ENCODE measurements at places on chromosomes 12 and 14.

GRCh38 chr14:37170993-37171392, 1.4 kb downstream of the SLC25A21 start:
- no peak for DNase-seq

DNA sequence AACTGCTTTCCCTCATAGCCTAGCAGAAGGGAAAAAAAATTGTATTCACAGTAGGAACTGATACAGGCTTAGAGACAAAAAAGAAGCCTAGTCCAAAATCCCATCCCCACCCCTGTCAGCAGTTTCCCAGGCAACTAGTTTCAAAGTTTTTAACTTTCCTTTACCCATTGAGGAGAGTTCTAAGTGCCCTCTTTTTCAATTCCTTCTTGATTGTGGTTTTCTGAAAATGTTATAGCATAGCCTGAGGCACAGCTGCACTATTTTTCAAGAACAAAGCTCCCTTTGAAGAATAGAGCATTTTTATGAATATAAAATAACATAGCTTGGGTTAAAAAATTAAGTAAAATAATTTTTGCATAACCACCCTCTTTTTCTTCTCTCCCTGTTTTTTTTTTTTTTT, 81.6 kb downstream of the IPO8 start:
- no peak for DNase-seq

GRCh38 chr12:73180734-73181133, 908.6 kb downstream of the TRHDE start:
- DNase-seq, result no peak

DNA sequence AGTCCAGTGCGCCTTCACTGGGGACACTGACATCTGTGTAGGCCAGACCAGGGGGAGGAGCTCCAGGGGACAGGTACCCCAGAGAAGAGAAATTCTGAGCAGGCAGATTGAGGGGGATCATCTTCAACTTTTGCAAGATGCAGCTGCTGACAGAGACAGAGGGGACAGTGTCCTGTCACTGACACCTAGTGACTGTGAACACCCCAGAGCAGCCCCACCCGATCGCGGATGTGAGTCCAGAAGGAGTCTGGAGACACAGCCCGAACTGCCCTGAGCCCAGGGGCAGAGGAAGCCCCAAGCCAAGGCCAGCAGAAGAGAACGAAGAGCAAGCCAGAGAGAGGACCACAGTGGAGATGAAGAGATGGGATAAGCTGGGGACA, 21.7 kb upstream of the LRTM2 start:
- DNase-seq, result no peak

DNA sequence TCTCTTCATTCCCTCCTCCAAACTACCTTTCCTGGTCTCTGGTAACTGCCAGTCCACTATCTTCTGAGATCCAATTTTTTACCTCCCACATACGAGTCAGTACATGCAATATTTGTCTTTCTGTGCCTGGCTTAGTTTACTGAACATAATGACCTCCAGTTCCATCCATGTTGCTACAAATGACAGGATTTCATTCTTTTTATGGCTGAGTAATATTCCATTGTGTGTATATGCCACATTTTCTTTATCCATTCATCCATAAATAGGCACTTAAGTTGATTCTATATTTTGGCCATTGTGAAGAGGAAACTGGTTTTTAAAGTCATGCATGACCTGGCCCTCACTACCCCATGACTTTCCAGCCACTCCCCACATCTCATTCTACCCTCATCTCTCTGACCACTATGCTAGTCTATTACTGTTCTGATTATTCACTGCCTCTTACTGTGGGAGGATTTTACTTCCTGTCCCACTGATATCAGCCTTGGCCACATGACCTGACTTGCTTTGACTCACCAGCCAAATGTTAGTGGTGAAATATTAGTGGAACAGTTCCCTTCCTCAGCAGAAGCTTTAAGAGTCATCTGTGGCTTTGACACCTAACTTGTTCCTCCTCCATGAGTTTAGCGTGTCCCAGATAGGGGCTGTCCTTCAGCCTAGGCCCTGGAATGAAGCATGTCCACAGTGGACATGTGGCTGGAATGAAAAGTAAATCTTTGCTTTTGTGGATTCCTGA, 52.2 kb downstream of the GOLGA5 start:
- DNase-seq, result no peak

- no peak for DNase-seq
These were observed 63.0 kb upstream of the PLEKHA5 start for GRCh38 chr12:19066475-19067001.

DNA sequence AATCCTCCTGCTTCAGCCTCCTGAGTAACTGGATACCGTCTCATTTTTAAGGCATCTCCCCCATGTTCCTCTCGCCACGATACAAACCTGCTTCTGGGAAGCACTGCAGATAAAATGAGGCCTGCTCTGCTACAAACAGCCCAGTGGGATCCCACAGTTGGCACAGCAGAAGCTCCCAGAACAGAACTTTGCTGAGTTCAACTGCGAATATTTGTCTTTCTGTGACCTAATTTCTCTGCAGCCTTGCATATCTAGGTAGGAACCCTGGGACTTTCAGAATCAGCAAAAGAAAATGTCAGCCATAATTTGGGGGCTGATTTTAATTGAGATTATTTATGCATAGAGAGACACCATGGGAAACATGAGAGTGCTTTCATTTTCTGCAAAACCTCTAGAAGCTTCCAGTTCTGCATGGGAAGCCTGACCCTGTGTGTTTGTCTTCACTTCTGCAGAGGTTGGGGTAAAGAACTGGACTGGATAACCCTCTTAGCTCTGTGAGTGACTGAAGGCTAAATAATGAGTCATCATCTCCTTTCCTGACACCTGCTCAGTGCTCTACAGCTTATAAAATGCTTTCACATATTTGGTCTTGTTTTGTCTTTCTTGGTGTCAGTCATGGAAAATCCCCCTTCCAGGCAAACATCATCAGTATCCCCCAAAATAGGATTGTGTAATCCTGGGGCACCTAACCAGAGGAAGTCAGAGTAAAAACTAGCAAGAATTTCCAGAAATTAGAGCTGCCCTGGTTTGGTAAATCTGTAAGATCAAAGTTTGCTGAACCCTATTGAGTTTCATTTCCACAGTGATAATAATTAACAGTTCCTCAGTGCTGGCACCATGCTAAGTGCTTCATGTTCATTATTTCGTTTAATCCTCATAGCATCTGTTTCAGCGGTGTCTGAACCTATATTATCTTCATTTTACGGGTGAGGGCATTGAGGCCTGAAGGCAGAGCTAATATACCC, 185.8 kb downstream of the SLC15A4 start:
- DNase-seq, result no peak

Data from muscle of arm (tissue), 14 donors.